Upper lobe of left lung (tissue), 6 donors: ENCODE measurements at places on chromosomes 13 and 19.
A peak's percentile ranks its signal among the peaks of the same experiment; 100 is the strongest.

GRCh38 chr13:54162069-54162468 lies 1133.5 kb downstream of the OLFM4 start:
- H3K27ac ChIP-seq, result no peak overlapping the region
- no peak for DNase-seq
- no peaks in the 10 kb centered on the region for H3K36me3 ChIP-seq
- H3K27me3 ChIP-seq, result no peaks in the 10 kb centered on the region

- H3K36me3 ChIP-seq, result no peaks in the 10 kb centered on the region
- H3K4me1 ChIP-seq, result no peaks in the 10 kb centered on the region
Observed at GRCh38 chr13:80560609-80561008, 219.7 kb upstream of the SPRY2 start.

GRCh38 chr19:2048104-2048958 lies 2.7 kb downstream of the MKNK2 start:
- peaks cover 45% of the 10 kb centered on the region for H3K36me3 ChIP-seq
- peak overlapping the region; percentile 95 for H3K4me3 ChIP-seq
- H3K27me3 ChIP-seq, result no peaks in the 10 kb centered on the region
- no peak for DNase-seq
- peaks cover 79% of the 10 kb centered on the region for H3K4me1 ChIP-seq

GRCh38 chr19:2865334-2866100 lies 1.6 kb upstream of the ZNF556 start:
- no peaks in the 10 kb centered on the region for H3K36me3 ChIP-seq
- DNase-seq, result no peak
- no peak overlapping the region for H3K4me3 ChIP-seq
- H3K4me1 ChIP-seq, result no peaks in the 10 kb centered on the region
- no peaks in the 10 kb centered on the region for H3K27me3 ChIP-seq
- no peak overlapping the region for H3K27ac ChIP-seq

GRCh38 chr13:76885203-76886004 lies 801 bp downstream of the KCTD12 start:
- H3K27me3 ChIP-seq, result no peaks in the 10 kb centered on the region
- DNase-seq, result peak; percentile 88
- peaks cover 3% of the 10 kb centered on the region for H3K4me1 ChIP-seq
- no peaks in the 10 kb centered on the region for H3K36me3 ChIP-seq

DNA sequence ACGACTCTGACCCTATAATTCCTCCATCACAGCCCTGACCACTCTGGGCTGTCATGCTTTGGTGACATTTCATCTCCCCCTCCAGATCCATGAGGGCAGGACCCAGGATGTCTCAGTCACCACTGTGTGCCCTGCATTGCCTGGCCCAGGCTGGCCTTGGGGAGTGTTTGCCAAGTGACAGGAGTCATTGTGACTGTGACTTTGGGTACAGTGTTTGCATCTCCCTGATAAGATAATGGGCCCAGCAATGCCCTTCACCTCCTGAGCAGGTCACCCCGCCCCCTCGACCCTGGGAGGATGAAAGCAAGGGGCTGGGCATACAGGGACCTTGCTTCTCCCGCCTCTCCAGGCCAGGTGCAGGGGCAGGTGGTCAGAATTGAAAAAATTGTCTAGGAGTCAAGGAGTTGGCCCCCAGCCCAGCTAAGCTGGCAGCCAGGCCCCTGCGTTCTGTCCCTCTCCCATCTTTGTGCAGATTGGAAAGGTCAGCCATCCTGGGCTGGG lies 5.9 kb upstream of the ATP4A start:
- no peak overlapping the region for H3K27ac ChIP-seq
- H3K4me1 ChIP-seq, result no peaks in the 10 kb centered on the region
- no peak for DNase-seq
- no peaks in the 10 kb centered on the region for H3K27me3 ChIP-seq

GRCh38 chr13:78742659-78743058 lies 83.7 kb upstream of the OBI1 start:
- no peak for DNase-seq
- H3K36me3 ChIP-seq, result no peaks in the 10 kb centered on the region
- no peak overlapping the region for H3K27ac ChIP-seq
- no peaks in the 10 kb centered on the region for H3K27me3 ChIP-seq

GRCh38 chr13:111913761-111914140 lies 153.2 kb upstream of the SOX1 start:
- H3K4me3 ChIP-seq, result no peak overlapping the region
- no peak for DNase-seq
- H3K36me3 ChIP-seq, result no peaks in the 10 kb centered on the region
- no peaks in the 10 kb centered on the region for H3K4me1 ChIP-seq

- H3K4me1 ChIP-seq, result no peaks in the 10 kb centered on the region
- H3K4me3 ChIP-seq, result no peak overlapping the region
- H3K36me3 ChIP-seq, result no peaks in the 10 kb centered on the region
- no peak overlapping the region for H3K27ac ChIP-seq
Observed at GRCh38 chr13:44801990-44802389, 187.3 kb downstream of the NUFIP1 start.

- H3K27me3 ChIP-seq, result no peaks in the 10 kb centered on the region
- peaks cover 37% of the 10 kb centered on the region for H3K36me3 ChIP-seq
- DNase-seq, result peak; percentile 74
- no peak overlapping the region for H3K4me3 ChIP-seq
- peaks cover 18% of the 10 kb centered on the region for H3K4me1 ChIP-seq
- no peak overlapping the region for H3K27ac ChIP-seq
Observed at GRCh38 chr13:113975416-113975815, 1.5 kb upstream of the C13orf46 start.

DNA sequence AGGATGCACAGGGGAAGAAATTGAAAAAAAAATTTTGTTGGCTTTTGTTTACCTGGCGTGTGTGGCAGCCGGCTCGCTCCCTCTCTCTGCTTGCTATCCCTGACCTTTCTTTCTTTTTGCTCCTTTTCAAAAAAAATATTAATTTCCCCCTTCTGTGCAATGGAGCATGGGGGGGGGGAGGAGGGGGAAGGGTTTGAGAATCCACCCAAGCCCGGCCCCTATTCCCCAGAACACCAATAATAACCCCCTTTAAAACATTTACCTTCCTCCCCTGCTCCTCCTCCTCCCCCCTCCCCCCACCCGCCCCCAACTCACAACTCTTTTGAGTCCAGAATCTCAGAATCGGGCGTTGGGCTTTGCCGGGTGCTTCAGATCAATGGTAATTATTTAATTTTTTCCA lies 28.4 kb downstream of the NFIX start:
- no peaks in the 10 kb centered on the region for H3K27me3 ChIP-seq
- no peaks in the 10 kb centered on the region for H3K36me3 ChIP-seq
- DNase-seq, result no peak
- peaks cover 89% of the 10 kb centered on the region for H3K4me1 ChIP-seq

GRCh38 chr13:77714119-77714755 lies 16.8 kb downstream of the SLAIN1 start:
- no peaks in the 10 kb centered on the region for H3K4me1 ChIP-seq
- no peak for DNase-seq
- no peak overlapping the region for H3K4me3 ChIP-seq
- H3K27ac ChIP-seq, result no peak overlapping the region

- no peak overlapping the region for H3K27ac ChIP-seq
- H3K4me1 ChIP-seq, result peaks cover 24% of the 10 kb centered on the region
- no peak overlapping the region for H3K4me3 ChIP-seq
Observed at GRCh38 chr19:35318679-35319448, 10.1 kb upstream of the CD22 start.

GRCh38 chr19:6997679-6998445 lies 23.4 kb downstream of the MBD3L2B start:
- no peaks in the 10 kb centered on the region for H3K36me3 ChIP-seq
- H3K27me3 ChIP-seq, result no peaks in the 10 kb centered on the region
- no peak for DNase-seq

- no peaks in the 10 kb centered on the region for H3K27me3 ChIP-seq
- DNase-seq, result peak; percentile 89
- H3K4me3 ChIP-seq, result peak overlapping the region; percentile 13
- peaks cover 14% of the 10 kb centered on the region for H3K36me3 ChIP-seq
- peaks cover 33% of the 10 kb centered on the region for H3K4me1 ChIP-seq
Observed at GRCh38 chr19:3670796-3671679, 29.2 kb downstream of the PIP5K1C start.

GRCh38 chr19:30178721-30179402 lies 193.3 kb upstream of the ZNF536 start:
- H3K36me3 ChIP-seq, result no peaks in the 10 kb centered on the region
- H3K27me3 ChIP-seq, result no peaks in the 10 kb centered on the region
- H3K4me3 ChIP-seq, result no peak overlapping the region
